Stimulated activated CD4-positive, alpha-beta T cell treated with anti-CD3 and anti-CD28 coated beads, Interleukin-1b, Interleukin-23, amount 100 ng/mL, for 1 hour (primary cell): ENCODE measurements at places on chromosomes 13 and 19.

- DNase-seq = no peak
These were observed 10.4 kb downstream of the SBK2 start for GRCh38 chr19:55526216-55527196.

GRCh38 chr19:12453495-12453894 lies 12.7 kb upstream of the ZNF443 start:
- DNase-seq = no peak

DNA sequence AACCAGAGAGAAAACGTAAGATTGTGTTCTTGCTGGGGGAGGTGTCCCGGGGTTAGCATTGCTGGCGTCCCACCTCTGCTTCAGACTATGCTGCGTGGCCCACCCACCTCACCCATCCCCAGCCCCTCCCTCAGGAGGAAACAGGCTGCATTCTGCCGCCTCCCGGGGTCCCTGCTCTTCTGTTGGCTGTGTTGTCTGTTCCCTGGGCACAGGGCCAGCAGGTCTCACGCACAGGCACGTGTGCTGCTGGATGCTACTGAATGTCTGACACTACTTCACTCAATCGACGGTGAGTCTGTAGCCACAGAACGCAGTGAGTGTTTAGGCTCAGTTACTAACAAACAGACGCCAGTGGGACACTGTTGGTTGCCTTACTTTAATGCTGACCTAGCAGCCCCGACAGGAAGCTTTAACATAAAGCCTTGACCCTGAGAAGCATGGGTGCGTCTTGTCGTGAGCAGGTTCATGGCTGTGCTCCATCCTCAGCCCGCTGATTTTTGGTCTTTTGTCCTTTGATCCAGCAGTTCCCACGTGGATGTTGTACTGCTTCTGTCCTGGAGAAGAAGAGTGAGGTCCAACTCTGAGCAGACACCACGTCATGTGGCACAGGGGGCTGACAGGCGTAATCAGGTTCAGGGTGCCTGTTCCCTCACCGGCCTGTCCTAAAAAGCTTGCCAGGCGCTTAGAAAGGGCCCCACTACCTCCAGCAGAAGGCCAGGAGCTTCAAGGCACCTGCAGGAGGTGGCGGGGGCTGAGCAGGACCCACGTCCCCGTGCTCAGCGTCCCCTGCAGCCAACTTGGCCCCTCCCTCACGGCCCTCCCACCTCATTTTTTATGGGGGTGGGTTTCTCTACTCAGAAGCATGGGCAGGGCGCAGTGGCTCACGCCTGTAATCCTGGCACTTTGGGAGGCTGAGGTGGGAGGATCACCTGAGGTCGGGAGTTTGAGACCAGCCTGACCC lies 26.0 kb downstream of the NAXD start:
- DNase-seq = no peak

- no peak for DNase-seq
These were observed 167.1 kb upstream of the SOX1 start for GRCh38 chr13:111899714-111900389.

GRCh38 chr13:36192166-36192565 lies 22.2 kb downstream of the SOHLH2 start:
- DNase-seq = no peak

DNA sequence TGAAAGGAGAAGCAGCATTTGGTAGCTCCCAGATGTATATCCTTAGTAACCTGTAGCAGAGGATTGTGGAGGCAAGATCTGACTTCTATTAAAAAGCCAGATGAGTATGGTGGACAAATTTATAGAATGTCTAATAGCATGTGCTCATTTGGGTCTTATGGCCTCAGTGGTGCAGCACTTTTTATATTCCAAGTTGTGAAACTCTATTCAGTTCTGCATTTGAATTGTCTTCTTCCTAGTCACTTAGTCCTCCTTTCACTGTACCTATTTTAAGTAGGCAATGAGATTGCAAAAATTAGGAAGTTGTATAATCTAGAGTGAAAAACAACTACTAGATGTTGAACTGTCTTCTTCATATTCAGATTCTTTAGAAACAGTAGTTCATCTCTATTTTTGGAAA lies 412.5 kb upstream of the PCDH9 start:
- no peak for DNase-seq
